ENCODE measurements at places on chromosomes 16 and 17.

DNA sequence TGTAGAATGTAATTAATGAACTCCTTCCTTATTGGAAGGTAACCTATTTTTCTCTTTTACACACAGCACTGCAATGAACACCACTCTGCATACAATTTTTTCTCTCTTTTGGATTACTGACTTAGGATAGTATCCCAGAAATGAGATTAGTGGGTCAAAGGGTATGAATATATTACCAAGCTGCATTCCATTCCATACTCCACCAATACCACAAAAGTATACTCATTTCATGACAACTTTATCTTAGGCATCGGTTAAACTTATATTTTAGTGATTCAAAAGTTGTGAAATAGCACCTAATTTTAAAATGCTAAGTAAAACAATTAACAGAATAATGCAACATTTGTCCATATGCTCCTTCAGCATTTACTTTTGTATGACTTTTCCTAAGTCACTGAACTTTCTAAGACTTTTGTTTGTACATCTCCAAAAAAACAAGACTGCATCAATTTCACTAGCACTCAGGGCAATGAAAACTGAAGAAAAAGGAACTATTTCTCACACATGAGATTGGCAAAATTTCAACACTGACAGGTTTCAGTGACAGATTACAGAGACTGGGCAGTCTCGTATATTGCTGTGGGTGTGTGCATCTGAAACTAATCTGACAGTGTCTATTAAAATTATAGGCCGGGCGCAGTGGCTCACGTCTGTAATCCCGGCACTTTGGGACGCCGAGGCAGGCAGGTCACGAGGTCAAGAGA is 32.1 kb downstream of the HELZ start:
- no peak for DNase-seq

DNA sequence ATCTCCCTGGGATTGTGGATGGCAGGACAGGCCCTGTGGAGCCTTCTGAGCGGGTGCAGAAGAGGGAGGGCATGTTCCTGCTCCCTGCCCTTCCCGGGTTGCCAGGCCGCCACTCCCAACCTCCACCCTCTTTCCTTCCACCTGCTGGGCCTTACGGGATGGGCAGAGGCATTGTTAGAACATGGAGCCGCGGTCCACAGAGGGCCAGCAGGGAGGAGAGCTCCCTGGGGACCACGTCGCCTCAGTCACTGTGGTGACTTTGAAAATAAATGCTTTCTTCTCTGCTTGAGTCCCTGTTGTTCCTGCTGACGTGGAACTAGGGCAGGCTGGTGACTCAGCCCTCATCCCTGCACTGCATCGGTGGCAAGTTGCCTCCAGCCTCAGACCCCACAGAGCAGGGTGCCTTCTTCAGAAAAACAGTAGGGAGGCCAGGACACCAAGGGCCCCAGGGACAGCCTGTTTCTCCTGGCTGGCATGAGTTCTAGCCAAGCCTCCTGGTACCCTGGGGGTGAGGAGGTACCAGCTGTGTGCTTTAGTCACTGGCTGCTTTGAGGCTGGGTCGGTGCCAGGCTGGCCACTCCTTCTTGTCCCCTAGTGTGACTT is 224.9 kb downstream of the SEC14L1 start:
- DNase-seq, result no peak

GRCh38 chr17:72305472-72305871 is 184.7 kb downstream of the SOX9 start:
- DNase-seq, result no peak

GRCh38 chr17:65830356-65830755 is 268.9 kb upstream of the AXIN2 start:
- DNase-seq, result no peak

DNA sequence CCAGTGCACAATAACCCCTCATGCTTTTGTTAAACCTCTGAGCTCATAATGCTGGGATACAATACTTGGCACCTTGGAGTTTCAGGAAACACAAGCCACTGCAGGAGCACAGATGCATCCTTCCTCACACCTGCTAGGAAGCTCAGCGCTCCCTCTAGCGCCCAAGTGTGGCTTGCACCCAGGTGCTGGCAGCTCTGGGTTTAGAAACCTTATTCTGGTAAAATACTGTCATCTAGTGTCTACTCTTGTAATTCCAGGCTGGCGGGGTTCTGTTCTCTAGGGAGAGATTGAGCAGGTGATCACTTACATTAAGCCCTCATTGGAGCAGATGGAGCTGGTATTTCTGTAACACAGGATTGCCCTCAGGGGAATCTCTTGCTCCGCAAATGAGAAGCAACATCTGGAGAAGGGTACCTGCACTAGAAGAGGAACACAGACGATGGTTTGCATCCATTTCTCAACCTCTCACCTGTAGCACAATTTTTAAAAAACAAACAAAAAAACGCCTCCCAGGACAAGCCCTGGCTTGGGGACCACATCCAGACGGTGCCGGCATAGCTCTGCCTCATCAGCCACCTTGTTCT is 1.5 kb downstream of the CCL1 start:
- DNase-seq, result peak; percentile 59

DNA sequence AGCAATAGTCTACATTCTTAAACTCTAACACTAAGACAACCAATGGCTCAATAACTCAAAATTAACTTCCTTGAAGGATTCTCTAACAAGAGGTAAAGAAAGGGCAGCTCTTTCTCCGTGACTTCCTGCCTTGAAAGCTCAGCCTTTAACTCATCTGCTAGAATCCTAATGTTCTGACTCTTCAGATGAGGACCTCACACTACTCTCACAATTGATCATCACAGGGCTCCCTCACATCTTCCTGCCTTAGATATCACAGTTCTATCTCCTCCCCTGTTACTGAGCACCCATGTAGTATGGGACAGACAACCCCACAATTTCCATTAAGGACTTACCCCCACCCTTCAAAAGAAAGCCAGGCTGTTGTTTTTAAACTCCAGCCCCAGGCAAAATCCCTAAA is 33.5 kb downstream of the SMURF2 start:
- DNase-seq, result no peak

GRCh38 chr17:17809531-17810083 is 27.2 kb downstream of the SREBF1 start:
- DNase-seq, result no peak

GRCh38 chr16:84239141-84239769 is 557 bp downstream of the KCNG4 start:
- no peak for DNase-seq

GRCh38 chr16:3799354-3799753 is 81.2 kb downstream of the CREBBP start:
- DNase-seq, result no peak

GRCh38 chr17:10635290-10635689 is 21.8 kb downstream of the MYH3 start:
- DNase-seq, result no peak

DNA sequence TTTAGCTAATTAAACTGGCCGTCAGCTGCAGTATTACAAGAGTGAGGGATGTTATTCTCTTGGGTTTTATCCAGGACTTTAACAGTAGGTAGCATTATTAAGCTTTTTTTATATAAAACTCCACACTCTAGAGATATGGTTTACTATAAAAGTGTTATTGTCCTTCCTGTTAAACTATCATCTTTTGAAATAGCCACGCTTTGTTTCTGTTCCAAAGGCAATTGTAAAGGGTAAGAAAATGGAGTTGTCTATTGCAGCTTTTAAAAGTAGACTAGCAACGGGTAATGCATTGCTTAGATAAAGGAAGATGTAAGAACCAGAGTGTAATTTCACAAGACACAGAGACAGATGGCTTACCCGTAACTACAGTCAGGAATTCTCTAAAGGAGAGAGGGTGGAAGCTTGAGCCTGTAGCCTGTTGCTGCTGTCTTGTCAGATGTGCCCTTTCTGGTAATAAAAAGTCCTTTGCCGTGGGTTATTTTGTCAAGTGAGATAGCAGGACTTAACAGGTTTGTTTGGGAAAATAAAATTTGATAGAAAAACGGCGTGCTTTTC is 56.4 kb downstream of the WWOX start:
- no peak for DNase-seq

DNA sequence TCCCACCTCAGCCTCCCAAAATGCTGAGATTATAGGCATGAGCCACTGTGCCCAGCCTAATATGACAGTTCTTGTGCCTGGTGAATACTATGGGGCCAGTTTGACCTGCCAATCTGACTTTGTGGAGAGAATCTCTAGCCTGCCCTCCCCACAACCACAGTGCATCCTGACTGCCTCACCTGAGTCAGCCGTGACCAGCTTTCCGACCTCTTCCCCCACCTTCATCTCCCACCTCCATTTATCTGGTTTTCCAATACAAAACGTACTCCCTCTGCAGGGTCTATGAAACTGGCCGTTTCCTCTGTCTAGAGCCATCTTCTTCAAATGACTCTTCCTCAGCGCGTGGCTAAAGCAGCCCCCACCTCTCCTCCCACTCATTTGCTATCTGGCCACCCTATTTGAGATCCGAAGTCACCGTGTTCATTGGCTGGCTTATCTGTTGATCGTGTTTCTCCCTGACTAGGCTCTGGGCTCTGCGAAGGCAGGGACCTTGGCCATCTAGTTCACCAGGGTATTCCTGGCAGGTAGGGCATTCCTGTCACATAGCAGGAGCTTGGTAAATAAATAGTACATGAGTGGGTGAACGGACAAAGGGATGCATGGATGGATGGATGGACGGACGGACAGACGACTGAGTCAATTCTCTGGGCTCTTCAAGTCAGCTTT is 22.3 kb upstream of the PLLP start:
- no peak for DNase-seq

GRCh38 chr17:70869402-70870085 is 700.2 kb downstream of the KCNJ2 start:
- DNase-seq, result no peak

DNA sequence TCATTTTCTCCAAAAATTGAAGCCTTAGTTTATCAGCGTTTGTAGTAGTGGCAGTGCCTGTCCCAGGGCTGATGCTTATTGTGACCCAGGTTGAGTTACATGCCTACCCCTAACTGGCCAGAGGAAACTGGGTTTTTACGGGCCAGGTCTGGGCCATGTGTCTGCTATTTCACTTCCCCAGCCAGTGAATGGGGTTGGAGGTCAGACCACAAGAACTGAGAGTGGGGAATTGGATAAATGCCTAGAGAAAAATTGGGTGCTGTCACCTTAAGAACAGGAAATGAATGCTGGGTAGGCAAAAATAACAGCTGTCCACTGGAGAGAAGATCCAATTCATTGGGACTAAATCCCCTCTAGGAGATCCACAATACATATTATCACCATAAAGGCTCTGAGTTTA is 5.2 kb downstream of the ADPRM start:
- no peak for DNase-seq

DNA sequence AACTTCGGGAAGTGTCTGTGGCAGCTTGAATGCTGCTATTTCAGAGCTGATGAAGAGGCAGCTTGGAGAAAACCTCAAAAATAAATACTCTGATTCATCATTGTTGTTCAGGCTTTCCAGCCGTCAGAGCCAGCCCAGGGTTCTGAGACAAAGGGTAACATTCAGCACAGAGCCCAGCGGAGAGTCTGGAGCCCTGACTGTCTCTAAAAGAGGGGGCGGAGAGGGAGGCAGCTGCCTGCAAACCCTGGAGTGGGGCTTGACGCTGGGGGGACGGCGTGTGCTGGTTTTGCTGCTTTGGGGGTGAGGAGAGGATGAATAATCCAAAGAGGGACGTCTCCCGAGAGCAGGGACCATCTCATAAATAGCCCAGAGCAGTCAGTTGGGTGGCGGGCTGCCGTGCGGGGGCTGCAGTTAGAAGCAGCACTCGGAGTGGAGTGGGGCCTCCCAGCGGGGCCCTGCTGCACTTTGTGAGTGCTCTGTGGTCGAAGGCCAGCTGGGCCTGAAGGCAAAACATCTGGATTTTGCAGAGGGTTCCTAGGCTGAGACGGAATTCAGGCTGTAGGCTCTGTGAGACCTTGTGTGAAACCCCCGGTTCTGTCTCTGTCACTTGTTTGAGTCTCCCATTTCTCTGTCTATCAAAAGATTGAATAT is 237.8 kb downstream of the PRKCA start:
- no peak for DNase-seq

GRCh38 chr17:75459590-75460267 is 3.3 kb downstream of the TMEM94 start:
- no peak for DNase-seq

DNA sequence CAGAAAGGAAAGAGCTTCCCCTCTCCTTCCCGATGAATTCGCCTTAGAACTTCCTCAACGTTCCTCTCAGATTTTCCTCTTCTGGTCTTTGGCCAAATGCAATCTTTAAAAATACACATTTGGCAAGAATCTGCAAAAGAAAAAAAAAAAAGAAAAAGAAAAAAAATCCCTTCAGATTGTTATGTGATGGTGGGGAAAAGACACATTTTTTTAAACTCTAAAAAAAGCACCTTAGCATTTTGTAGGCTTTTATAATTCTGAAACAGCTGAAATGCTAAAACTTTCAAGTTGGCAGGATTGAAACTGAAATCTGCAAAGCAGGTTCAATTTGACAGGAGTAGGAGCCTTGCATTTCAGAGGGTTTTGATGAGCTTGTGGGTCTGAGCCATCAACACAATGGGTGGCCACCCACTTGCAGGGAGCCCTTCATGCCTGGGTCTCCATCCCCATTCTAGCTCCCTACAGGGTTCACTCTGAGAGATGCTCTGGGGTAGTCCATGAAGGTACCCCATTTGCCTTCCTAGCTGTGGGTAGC is 33.1 kb downstream of the CACNG3 start:
- DNase-seq, result no peak

DNA sequence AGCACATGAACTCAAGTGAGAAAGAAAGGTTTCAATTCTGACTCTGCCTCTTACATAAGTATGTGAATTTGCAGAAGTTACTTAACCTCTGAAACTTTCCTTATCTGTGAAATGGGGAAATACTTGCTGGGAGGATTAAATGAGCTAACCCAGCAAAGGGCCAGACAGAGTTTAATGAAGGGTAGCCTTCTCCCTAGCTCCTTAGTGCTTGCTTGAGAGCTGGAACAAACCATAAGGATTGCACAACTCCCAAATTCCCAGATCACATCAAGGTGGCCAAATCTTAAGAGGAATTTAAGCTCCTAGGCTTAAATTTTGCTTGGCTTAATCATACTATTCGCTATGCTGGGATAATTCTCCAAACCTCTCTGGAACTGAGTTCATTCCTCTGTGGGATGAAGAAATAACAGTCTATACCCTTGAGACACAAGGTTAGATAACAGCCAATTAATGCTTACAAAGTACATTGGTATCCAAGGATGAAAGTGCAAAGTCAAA is 11.8 kb upstream of the WSB1 start:
- no peak for DNase-seq

- no peak for DNase-seq
Measured at GRCh38 chr17:27591986-27592385, 39.0 kb upstream of the LGALS9 start.

DNA sequence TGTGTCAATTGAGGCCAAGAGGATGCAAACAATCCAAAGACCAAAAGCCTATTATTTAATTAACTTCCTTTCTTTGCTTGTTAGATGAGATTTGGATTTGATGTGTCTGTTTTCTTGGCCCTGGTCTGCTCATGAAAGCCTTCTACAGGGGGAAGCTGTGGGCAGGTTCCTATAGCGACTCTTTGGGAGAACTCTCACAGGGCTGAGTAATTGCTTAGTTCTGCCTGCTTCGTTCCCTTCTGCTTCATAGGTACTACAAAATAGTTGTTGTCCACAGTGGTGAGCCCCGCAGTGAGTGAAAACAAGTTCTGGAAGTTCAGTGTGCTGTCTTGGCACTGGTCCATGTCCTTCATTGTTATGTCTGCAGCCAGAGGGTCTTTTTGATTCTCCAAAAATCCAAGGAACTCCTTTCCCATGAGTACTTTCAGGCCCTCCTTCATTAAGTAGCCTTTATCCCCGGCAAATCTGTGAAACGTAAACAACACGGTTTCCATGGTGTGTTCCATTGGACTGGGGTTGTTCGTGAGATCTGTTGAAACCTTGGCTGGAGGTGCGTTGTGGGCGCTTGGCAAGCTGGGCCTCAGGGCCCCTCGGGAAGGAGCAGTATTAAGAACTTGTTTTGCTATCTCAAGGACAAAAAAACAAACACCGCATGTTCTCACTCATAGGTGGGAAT is 30.0 kb upstream of the ANKRD40CL start:
- DNase-seq, result no peak

All from activated B cell treated with CpG ODN at 0.5 μM for 24 hours (primary cell).